Pancreas (tissue), 10 donors: ENCODE measurements at places on chromosomes 11 and 22.

- no peak for DNase-seq
Measured at GRCh38 chr11:17392872-17393271, 4.4 kb upstream of the KCNJ11 start.

- no peak for DNase-seq
Measured at GRCh38 chr22:21968452-21969129, 14.0 kb downstream of the TOP3B start.

- no peak for DNase-seq
Measured at GRCh38 chr11:45982656-45983470, 60.4 kb downstream of the LARGE2 start.

GRCh38 chr11:3121931-3122774, 43.0 kb downstream of the OSBPL5 start:
- peak; percentile 31 for DNase-seq

GRCh38 chr11:110471371-110471770, 41.6 kb downstream of the FDX1 start:
- DNase-seq: no peak

DNA sequence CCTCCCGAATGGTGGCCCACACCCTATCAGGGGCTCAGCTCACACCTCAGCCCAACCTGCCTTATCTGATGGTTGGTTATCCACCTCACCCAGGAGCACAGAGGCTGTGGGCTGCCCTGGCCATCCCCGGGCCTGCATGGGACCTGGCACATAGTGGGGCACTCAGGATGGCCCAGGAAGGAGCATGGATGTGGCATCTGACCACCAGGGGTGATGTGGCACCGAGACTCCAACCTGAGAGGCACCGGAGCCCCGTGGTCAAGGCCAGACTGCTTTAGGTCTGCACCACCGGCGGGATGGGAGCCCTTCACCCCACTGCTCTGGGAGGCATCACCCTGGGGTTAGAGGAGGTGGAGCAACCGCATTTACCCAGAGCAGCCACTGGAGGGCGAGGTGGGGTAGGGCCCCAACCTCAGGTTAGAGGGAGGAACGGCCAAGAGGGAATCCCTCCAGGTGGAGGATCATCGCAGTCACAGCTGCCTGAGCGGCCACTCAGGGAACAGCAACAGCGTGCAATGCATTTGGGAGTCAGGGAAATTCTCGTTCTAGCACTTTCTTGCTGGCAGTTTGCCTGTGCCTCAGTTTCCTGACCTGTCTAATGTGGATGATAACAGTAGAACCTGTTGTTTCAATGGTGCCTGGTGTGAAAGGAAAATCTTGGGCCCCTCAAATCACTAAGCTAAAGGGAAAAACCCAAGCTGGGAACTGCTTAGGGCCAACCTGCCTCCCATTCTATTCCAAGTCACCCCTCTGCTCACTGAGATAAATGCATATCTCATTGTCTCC, 52.9 kb upstream of the CARS1 start:
- DNase-seq: no peak

GRCh38 chr22:32395107-32395506, 16.9 kb downstream of the RTCB start:
- no peak for DNase-seq

GRCh38 chr22:28983190-28983589, 78.4 kb downstream of the C22orf31 start:
- DNase-seq: no peak

- DNase-seq: no peak
Measured at GRCh38 chr11:69873166-69874077, 54.2 kb upstream of the FGF3 start.

GRCh38 chr22:20061481-20061861, 18.6 kb upstream of the DGCR8 start:
- no peak for DNase-seq

DNA sequence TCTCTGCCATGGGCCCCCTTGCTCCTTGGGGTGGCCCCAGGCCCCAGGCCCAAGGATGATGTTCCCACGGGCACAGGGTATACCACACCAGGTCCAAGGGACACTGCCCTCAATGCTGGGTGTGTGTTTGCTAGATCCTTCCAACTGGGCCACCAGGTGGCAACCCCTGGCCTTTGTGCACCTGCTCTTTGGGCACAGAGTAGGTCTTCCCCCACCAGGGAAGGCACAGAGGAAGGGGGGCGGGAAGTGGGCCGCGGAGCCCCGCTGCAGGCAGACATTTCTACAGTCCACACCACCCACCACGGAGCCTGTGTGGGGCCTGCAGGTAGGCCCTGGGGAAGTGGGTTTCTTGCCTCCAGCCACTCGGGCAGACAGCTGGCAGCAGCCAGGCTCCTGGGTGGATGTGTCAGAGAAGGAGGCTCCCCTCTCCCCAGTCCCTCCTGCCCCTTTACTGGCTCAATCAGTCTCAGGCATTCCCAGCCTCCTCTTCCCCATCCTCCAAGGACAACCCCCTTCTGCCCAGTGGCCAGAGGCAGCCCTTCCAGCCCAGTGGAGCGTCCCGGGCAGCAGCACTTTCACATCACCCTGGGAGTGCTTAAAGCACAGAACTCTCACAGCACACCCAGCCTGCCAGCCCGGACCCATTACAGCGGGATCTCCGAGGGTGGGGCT, 21.6 kb downstream of the MAFF start:
- no peak for DNase-seq

GRCh38 chr11:2909133-2909902, 19.9 kb downstream of the PHLDA2 start:
- DNase-seq: no peak
